ENCODE measurements at places on chromosomes 16 and 17.

GRCh38 chr16:49799172-49799571 is 56.7 kb downstream of the ZNF423 start:
- no peak for DNase-seq

DNA sequence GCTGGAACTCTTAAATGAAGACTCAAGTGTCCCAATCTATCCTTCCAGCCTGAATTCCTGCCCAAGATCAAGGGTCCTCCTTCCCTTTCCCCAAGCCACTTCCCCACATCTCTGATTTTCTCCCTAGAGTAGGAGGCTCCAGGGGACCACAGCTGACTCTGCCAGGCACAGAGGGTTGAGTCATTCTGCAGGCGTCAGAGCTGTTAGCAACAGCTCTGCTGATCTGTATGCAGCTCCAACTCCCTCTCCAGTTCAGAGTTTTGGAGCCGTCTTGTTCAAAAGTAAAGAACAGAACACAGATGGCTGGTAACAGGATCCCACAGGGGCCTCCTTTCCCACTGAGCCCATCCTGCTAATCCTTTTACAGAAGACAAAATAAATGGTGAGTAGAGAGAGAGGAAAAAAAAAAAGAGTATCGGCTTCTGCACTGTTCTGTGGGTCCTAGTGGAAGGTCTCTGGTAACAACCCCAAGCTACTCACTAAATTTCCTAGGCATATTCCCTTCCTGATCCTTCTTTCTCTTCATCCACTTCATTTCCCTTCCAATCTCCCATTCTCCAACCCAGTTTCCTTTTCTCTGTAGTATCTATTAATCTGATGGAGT is 13.4 kb upstream of the TAOK1 start:
- no peak for DNase-seq

GRCh38 chr16:15576960-15577958 is 65.7 kb downstream of the MARF1 start:
- DNase-seq: no peak

GRCh38 chr16:14098081-14098480 is 27.0 kb downstream of the MRTFB start:
- DNase-seq: no peak

GRCh38 chr17:40341808-40342503 is 22.6 kb downstream of the GJD3 start:
- peak; percentile 79 for DNase-seq
